Stimulated activated CD4-positive, alpha-beta T cell treated with anti-CD3 and anti-CD28 coated beads, Interleukin-2, amount 100 ng/mL, for 48 hours (primary cell): ENCODE measurements at places on chromosomes 5 and 9.

GRCh38 chr5:159752622-159753275 lies 163.5 kb upstream of the ADRA1B start:
- no peak for DNase-seq

DNA sequence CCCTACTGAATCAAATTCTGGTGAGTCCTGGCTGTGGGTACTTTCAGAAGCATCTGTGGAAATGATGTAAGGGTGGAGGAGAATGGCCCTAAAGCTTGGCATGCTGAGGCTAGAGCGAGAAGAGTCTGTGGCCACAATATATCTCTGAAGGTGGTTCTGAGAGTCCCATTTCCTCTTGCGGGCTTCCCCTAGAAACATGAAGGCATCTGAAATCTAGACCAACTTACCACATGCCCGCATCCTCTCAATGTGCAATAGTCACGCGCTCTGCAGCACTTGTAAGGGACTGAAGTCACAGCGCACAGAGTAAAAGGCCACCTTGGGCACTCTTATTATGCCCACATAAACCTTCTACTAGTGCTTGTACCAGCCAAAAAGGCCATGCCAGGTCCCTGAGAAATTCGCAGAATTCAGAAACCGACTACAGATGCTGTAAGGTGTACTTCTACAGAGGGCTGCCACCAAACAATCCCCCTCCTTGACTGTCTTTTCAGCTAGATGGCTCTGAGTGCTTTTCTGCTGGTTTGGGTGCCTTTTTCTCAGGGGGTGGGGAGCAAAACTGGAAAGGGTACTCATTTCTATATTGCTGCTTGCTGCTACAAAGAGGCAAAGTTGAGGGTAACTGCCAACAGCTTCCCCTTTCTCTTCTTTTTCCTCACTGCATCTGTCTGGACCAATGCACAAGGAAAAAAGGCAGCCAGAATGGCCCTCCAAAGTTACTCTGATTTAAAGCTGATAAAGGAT lies 107.3 kb downstream of the ZDHHC21 start:
- no peak for DNase-seq

DNA sequence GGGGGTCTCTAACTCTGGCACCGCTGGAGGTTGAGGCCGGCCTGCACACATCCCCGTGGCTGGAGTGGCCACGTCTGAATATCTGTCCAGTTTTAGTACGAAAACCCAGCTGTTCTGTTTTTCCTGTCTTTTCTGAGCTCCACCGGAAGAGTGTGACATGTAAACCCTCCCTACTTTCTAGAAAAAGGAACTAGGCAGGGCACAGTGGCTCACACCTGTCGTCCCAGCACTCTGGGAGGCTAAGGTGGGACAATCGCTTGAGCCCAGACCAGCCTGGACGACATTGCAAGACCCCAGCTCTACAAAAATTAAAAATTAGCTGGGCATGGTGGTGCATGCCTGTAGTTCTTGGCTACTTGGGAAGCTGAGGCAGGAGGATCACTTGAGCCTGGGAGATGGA lies 8.2 kb upstream of the PHYKPL start:
- no peak for DNase-seq

DNA sequence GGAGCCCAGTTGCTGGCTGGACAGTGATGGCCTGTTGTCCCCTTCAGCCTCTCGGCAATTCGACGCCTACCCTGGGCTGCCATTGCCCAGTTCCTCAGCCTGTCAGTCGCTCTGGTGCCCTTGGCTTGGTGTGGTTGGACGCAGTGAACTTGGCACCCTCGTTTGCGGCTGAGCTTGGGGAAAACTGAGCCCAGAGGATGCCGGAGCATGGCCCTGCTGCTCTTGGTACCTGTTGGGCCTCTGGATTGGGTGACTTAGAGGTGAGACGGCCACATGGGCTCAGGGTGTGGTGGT lies 16.5 kb downstream of the WNK2 start:
- no peak for DNase-seq

- DNase-seq, result no peak
These were observed 652.9 kb downstream of the SEMA5A start for GRCh38 chr5:8892926-8893325.

DNA sequence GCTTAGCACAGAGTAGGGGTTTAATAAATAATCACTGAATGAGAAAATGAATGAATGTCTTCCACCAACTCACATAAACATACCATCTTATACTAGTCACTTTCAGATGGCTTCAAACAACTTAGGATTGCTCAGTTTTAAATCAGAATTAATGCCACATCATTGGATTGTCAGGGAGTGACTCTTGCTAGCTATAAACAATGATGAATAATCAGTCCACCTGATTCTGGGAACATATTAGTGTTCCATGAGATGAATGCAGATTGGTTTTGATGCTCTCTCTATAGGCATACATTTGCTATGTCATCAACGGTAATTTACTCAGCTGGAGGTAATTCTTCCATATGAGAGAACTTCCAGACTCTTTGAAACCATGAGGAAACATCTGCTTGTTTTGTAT lies 97.4 kb downstream of the CDH9 start:
- DNase-seq, result no peak

- no peak for DNase-seq
These were observed 95.7 kb downstream of the LPAR1 start for GRCh38 chr9:110942522-110942921.

DNA sequence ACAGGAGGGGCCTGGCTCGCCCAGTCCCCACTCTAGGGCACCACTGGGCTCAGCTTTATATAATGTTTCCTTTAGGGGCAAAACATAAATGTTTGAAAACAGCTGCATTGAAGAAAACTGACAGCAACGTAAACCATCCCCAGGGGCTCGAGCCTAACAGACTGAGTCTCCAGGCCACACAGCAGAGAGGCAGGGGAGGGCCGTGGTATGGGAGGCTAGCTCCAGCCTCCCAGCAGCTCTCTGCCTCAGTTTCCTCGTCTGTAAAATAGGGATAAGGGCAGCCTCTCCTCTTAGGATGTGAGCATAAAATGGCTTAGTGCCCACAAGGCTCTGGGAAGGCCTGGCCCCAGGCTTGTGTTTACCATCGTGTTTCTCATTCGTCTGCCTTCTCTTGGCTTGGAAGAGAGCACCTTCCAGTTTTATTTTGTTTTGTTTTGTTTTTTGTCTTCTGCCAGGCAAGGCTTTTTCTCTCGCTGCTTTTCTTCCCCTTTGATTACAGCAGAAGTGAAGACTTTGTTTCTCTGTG lies 2.7 kb downstream of the ANKRD33B start:
- DNase-seq, result no peak

DNA sequence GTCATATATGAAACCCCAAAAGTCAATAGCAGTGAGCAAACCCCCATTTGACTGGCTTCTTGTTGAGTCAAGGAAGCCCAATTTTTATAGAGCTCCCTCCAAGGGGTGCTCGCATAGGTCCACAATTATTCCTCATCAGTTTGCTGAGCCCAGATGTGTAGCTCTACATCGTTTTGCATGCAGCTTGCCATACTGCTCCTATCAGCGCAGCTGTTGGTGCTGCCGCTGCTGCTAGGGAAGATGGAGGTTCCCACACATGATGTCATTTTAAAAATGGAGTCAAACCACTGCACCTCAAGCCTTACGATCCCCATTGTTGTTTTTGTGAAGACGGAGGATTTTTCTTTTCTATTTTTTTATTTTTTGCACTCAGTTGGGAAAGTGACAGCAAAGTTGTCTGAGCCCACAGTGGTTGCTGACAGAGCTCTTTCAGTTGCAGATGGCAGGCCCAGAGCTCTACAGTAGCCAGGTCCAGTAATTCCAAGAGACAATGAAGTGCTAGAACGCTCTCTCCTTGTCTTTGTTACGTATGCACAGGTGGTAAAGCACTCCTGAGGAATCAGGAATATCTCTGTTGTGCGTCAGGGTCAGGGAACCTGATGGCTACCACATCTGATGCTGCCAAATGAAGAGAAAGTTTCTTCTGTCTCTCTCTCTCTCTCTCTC lies 23.2 kb upstream of the C5orf63 start:
- no peak for DNase-seq

- no peak for DNase-seq
These were observed 499.1 kb downstream of the CDK5RAP2 start for GRCh38 chr9:120080849-120081248.

GRCh38 chr5:178670351-178670885 lies 43.6 kb upstream of the CLK4 start:
- no peak for DNase-seq
